ENCODE measurements at places on chromosomes 16 and 17.

DNA sequence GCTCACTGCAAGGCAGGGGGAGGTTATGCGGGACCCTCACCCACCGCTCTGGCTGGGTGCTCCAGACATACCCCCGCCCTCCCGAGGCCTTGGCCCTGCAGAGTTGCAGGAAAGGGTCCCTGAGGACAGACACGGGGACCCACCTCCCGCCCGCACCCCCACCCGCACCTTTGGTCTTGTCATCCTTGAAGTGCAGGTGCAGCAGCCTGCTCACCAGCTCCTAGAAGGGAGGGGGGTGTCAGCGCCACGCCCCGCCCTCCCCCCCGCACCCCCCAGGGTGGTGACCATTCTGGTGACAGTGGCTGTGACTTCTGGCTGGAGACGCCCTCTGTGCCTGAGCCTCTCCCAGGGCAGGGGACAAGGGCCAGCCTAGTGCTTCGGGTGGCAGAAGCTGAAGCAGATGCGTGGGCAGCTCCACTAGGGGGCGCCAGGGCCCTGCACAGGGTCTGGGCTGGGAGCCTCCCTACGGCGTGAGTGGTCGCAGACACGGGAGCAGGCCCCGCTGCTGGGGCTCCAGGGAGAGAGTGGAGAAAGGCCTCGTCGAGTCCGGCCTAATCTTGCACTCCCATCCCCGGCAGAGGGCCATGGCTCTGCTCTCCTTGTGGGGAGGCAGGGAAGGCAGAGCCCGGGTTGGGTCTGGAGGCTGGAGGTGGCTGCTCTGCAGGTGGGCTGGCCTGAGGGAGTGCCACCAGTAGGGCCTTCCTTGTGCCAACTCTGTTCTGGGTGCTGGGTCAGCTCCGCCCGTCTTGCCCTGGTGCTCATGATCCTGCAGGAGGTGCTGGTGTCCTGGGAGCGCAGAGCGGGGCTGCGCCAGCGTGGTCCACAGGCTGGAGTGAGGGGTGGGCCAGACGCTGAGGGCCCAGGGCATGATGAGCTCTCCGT is 2.7 kb downstream of the CENPX start:
- DNase-seq = no peak

DNA sequence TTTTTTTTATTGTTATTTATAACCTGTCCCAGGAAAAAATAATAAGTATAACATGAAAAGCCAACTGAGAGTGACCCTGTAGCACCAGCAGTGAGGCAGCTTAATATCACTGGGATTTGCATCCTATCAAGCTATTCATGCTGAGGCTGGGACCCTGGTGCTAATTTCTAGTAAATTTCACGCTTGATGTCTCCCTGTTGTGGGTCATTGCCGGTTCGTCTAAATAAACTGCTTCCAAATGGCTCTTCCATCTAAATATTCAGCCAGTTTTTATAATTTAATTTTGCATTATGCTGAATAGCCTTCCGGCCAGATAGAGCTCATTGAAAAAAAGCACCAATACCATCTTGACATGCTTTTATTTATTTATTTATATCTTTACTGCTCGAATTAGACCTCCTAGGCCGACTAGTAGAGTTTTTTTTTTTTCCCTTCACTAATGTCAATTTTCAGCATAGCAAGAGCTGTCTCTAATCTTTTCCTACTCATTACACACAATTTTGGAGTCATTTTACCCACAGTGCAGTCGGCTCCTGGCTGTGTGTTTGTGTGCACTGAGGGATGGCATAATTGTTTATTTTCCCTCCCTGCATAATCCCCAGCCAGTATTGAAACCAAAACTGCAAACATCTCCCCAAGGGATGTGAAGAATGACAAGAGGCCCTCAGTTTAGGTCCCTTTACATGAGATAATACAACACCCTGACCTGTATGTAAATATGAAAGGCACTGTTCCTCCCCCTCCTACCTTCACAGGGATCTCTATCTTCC is 168.8 kb downstream of the AATF start:
- DNase-seq = no peak

- no peak for DNase-seq
Observed at GRCh38 chr17:78430892-78431691, 52.6 kb downstream of the PGS1 start.

DNA sequence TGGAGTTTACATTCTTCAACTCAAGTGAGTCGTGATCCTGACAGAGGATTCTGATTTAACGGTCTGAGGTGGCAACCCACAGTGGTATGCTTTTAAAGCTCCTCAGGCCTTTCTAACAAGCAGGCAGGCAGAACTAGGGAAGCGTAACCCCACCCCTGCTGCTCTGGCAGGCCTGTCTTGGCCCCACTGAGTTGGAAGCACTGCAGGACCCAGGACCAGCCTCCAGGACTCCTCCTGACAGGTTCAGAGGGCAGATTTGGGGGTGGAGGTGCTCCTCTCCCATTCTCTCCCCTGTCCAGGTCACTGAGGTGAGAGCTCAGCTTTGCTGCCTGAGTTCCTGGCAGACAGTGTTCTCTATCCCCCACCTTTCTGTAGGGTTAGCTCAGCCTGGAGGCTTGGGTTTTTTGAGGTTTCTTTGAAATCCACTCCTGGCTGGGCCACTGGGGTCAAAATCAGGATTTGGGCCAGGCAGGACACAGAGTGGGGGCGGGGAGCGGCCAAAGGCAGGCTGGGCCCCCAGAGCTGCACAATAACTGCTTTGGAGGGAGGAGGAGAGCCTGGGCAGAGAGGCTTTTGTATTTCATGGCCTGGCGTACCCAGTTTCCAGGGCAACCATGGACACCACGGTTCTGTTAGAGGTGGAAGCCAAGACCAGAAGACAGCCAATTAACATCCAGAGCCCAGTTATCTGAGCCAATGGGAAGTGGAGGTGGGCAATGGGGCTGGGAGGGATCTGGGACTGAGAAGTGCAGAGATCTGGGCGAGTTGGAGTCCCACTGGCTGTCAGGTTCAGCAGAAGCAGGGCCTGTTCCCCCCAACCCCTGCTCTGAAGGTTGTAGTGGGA is 9.5 kb downstream of the MRPL27 start:
- DNase-seq = peak; percentile 93

DNA sequence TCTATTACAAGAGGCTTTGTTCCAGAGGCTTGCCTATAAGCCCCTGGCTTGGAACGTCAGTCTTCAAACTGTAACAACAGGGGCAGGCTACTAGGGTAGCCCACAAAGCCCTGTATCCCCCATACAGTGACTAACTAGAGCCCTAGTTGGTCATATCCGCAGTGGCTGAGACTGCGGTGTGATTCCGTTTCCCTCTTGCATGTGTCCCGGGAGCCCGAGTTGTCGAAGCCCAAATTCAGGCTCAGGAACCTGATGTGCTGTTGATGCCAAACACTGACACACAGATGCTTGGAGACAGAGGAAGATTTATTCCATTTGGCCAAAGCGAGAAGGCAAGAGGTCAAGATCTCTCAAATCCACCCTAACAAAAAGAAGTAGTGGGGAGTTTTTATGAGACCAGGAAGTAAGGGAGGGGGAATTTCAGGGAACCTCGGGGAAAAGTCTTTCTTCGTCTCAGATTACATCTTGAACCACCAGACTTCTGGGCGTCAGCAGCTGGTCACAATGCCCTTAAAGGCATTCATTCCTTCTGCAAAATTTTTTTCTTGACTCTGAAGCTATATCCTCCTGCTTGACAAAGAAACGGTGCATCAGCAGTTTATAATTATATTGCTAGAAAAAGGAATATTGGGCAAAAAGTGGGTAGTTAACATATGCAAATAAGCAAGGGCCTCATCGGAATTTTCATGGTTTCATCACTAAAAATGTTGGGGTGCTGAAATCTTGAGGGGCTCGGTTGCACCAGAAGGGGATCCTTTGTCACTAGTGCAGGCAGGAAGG is 879 bp downstream of the SLFN5 start:
- peak; percentile 64 for DNase-seq

- no peak for DNase-seq
Observed at GRCh38 chr17:55005520-55005919, 37.0 kb downstream of the STXBP4 start.

DNA sequence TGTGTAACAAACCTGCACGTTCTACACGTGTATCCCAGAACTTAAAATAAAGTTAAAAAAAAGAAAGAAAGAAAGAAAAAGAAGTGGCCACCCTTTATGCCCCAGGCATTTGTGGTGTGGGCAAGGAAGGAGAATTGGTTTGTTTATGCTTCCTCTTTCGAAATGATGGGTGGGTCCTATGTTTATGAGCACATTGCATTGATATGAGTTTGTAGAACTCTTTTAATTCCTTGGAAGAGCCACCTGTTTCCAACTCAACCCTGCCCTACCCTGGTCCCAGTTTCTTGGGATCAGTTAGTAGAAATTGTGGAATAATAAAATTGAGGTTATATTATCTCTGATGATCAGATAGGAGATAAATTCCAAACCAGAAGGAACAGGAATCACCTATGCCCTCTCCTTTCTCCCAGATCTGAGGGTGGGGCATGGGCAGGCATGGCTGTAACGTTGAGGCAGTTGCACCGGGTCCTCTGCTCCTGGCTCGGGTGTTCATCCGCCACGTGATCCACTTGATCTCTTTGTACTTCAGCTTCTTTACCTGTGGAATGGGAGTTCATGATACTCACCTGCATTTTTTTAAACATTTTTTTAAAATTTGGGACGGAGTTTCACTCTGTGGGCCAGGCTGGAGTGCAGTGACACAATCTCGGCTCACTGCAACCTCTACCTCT is 15.9 kb downstream of the CHAD start:
- no peak for DNase-seq

- DNase-seq = no peak
Observed at GRCh38 chr16:84246679-84247077, 6.9 kb upstream of the KCNG4 start.

DNA sequence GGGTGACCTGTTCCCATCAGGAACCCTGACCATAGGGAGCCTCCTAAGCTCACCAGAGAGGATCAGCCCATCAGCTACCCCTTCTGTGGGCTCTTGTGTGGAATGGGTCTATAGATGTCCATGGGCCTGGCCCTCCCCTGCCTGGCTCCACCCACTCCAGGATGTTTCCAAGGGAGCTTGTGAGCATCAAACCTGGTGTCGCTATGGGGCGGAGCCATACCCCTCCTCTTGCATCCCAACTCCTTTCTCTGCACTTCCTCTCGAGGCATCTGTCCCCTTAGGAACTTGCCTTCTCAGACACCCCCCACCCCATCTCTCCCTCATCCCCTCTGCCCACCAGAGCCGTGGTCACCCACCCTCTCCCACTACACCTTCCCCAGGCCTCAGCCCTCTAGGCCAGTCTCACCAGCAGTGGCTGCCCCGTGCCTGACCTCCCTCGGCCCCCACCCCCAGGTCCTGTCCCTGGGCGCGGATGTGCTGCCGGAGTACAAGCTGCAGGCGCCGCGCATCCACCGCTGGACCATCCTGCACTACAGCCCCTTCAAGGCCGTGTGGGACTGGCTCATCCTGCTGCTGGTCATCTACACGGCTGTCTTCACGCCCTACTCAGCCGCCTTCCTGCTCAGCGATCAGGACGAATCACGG is 10.4 kb downstream of the KCNH6 start:
- DNase-seq = no peak

DNA sequence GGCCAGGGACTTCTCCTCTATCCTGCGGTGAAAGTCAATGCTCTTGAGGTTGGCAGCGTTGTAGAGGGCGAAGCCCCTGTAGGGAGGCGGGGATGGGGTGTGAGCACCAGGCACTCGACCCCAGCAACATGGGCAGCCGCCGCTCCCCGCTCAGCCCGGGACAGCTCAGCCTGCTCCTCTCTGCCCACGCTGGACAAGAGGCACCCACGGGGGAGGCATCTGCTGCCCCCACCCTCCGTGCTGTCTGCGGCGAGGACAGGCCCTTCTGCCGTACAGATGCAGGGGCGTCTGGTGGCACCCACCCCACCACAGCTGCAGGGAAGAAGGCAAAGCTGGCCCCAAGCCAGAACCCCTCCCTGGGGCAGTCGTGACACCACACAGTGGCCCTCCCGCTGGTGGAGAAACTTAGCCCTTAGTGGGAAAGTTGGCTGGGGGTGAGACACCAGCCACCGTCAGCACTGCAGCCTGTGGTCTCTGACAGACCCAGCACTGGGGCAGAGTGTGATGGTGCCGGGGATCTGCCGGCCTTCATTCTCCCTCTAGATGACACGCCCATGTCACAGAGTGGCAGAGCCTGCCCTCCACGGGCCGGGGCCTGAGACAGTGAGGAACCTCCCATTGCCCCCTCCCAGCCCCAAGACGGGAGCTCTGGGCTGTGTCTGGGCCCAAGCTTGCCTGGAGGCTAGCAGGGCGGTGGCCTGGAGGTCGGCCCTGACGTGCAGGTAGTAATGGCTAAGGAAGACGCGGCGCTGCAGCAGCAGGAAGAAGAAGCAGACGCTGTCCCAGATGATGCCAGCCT is 19.5 kb downstream of the CTU2 start:
- no peak for DNase-seq

GRCh38 chr16:85265161-85265784 is 153.0 kb upstream of the CIBAR2 start:
- no peak for DNase-seq

GRCh38 chr16:86519649-86520316 is 9.5 kb downstream of the FOXF1 start:
- peak; percentile 35 for DNase-seq

DNA sequence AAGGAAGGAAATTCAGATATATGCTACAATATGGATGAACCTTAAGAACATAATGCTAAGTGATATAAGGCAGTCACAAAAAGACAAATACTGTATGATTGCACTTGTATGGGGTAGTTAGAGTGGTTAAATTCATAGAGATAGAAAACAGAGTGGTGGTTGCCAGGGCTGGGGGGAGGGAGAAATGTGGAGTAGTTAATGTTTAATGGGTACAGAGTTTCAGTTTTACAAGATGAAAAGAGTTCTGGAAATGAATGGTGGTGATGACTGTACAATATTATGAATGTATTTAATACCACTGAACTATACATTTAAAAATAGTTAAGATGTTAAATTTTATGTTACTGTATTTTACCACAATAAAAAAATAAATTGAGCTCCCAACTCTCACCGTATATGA is 157.9 kb downstream of the TOX3 start:
- no peak for DNase-seq

DNA sequence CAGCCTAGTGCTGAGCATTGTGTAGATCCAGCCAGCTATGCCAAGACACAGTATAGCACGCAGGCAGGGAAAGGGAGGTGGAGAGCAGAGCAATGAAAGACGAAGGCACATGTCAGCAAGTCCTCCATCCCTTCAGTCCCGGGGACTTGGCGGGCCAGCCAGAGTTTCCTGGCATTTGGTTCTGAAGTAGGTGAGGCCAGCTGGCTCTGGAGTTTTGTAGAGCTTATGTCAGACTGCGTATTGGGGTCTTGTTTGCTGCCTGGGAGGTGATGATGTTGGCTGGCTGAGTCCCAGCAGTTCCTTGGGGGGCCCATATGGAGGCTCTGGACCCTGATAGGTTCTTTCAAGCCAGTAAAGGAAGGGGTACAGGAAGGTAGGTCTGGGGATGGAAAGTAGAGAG is 55.7 kb upstream of the AKTIP start:
- DNase-seq = no peak

GRCh38 chr16:67199011-67199807 is at the start of gene ELMO3:
ELMO3 (plus strand) TSS chr16:67199131; CDS start chr16:67199327, 196 bp downstream.
- no peak for DNase-seq

GRCh38 chr17:50163843-50164696 is 1.7 kb upstream of the SGCA start:
- DNase-seq = no peak

- DNase-seq = peak; percentile 1
Observed at GRCh38 chr16:72664056-72664508, 383.8 kb downstream of the ZFHX3 start.
